ENCODE measurements at places on chromosomes 5 and 9.

DNA sequence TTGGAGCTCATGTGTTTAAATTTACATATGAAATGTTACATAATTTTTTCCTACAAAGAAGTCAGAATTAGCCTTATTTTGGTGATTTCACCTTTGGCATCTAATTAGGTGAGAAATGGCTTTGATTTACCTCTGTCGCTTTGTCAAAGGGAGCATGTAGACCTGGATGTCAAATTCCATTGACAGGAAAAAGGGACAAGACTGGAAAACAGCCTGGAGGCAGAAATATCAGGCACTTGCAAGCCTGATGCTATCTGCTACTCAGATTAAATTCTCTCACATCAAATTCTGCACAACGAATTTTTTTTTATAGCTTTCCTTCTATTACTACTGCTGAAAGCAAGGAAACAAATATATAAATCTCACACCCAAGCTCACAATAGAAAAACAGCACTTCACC lies 54.1 kb upstream of the CTNND2 start:
- DNase-seq, result no peak

DNA sequence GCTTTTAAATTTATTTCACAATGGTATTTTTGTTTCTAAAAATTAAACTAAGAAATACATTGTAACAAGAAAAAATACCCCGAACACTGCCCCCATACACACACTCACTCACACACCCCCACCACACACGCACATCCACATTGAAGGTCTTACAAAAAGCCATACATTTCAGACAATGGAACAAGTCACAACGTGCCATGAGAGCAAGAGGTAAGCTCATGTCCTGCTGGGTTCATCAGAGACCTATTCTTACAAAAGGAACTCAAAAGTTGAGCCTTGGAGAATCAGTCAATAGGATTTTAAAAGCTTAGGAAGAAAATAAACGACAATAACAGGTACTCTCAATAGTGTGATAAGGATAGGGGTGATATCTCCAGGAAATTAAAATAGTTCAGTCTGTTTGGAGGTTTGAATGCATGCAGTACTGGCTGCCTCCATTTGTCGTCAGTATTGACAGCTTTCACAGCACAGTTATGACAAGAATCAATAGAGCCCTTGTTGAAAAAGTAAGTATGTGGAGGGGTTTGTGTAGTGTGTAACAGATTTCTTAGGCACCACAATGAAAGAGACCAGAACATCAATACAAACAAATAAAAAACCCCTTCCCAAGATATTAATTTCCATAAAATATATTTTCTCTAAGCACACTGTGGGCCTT lies 1826.2 kb upstream of the CDH6 start:
- no peak for DNase-seq

- DNase-seq, result no peak
These were observed 134.4 kb downstream of the ERCC6L2 start for GRCh38 chr9:96009690-96010472.

DNA sequence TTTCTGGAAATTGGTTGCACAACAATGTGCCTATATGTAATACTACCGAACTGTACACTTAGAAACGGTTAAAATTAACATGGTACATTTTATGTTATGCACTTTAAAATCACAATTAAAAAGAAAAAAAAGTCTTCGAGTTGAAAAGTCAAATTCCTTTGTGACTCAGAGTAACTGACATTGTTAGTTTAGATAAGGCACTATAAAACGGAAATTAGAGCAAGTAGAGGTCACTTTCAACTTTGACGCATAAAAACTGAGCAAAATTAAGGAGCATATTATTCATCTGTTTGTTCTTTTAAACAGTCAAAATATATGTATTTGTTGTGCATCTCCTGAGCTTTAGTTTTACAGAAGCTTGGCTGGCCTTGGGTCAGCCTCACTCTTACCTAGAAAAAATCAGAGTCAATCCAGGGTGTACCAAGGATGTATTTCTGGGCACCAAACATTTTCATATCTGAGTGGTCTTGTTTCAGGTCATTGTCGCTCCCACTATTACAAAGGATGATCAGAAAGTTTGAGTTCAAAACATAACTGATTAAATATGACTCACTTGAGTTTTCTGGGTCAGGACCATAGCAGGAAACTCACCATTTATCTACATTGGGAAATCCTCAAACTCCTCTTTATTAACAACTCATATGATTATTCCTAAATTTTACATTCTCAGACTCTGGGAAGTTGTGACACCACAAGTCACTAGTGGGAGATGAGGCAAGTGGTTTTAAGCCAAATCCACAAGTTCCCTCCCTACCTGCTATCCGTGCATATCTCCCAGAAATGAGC lies 160.6 kb downstream of the CCDC192 start:
- DNase-seq, result no peak

GRCh38 chr5:137665678-137666460 lies 70.0 kb downstream of the KLHL3 start:
- no peak for DNase-seq

GRCh38 chr9:28976684-28977083 lies 1403.4 kb upstream of the C9orf72 start:
- DNase-seq, result no peak

GRCh38 chr9:121562301-121562700 lies 62.7 kb upstream of the GGTA1 start:
- no peak for DNase-seq

GRCh38 chr5:72244862-72245371 lies 75.1 kb downstream of the MRPS27 start:
- no peak for DNase-seq

DNA sequence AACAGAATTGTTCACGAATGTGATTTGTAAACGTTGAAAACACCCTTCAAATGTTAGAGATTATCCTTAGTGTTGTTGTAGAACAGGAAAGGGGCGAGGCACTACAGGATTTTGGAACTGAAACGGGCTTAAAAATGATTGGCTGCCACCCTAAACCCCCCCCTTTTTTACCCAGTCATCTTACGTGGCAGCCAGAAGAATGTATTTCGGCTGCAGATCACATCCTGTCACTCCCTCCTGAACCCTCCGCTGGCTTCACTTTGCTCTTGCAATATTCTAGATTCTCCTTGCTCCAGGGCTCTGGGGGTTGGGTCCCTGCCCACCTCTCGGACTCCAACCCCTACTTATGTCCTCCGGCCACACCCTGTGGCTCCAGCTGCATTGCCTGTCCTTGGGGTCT lies 13.9 kb upstream of the UNC5A start:
- no peak for DNase-seq

DNA sequence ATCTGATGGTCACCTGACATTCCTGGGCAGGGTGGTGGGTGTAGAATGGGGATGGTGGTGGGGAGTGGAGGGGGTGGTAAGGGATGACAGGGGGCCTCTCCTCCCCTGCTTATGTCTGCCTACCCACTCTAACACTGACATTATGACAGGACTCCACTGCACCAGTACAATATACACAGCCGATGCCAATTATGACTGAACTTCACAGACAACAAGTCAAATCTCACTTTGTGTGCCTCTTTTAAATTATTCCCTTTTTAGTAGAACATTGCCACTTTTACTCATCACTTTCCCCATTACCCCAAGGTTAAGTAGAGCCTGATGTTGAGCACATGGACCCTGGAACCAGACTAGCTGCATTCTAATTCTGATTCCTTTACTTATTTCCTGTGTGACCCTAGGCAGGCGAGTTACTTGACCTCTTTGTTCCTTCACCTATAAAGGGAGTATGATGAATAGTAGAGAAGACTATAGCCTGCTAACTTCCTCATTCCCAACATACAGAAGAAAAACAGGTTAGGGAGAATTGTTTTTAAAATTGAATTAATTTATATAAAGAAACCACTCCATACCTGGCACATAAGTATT lies 464.7 kb downstream of the DMRT2 start:
- DNase-seq, result no peak

- no peak for DNase-seq
These were observed 15.4 kb upstream of the SMIM15 start for GRCh38 chr5:61177716-61178115.

GRCh38 chr9:33250458-33250995 lies 10.6 kb downstream of the SPINK4 start:
- DNase-seq, result no peak

DNA sequence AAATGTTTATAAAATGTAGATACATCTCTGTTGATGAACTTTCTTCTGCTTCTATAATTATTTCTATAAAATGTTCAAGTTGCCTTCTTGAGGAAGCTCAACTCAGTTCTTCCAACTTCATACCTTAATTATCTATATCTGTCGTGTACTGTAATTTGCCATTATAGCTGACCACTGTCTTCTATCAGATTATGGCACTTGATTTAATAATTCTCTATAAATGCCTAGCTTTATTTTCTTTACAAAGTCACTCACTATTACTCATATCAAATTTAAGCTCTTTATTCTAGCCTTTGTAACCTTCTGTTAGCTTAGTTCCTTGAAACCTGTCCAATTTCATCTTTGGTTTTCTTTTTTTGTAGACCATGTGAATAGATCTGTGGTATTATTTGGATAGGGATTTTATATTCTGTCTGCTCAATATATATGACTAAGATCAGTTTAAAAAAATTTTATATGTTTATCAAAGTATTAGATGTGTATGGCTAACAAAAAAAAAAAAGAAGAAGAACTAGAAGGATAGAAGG lies 39.5 kb downstream of the SMC5 start:
- DNase-seq, result no peak

- DNase-seq, result no peak
These were observed 9.8 kb downstream of the SMIM23 start for GRCh38 chr5:171795381-171795780.

DNA sequence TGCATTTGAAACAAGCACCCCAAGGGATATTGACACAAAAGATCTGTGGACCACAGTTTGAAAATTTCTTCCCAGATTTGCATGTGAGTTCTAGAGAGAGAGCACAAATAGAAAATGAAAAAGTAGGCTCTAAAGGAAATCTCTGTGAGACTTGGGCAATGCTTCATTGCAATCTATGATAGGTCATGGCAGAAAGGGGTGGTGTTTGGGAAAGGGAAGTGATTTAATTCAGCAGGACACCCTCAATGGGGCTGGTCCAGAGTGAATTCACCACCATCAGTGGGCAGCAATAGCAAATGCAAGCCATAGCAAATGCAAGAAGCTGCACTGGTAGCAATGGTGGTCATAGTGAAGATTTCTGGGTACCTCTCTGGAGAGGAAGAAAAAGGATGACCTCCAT lies 58.1 kb downstream of the ANKRD55 start:
- no peak for DNase-seq

GRCh38 chr5:123033157-123033671 lies 3.3 kb downstream of the PPIC start:
- DNase-seq, result no peak

DNA sequence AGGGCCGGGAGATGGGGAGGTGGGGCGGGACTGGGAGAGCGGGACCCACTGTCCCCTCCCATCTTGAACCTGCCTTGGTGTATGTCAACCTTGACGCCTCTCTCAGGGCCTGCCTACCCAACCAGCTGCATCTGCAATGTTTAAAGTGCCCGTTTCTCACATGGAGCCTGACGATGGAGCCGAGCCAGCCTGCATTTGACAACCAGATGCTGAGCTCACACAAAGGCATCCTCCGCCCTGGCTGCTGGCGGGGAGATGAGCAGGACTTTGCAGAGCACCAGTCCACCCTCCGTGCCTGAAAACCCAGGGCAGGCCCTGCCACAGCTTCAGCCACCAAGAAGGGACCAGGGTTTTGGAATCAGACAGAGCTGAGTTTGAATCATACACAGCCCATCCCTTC lies 141.1 kb upstream of the SMIM23 start:
- no peak for DNase-seq

GRCh38 chr5:132067451-132067850 lies 6.1 kb upstream of the CSF2 start:
- DNase-seq, result no peak

- DNase-seq, result no peak
These were observed 148.5 kb downstream of the KIAA0825 start for GRCh38 chr5:94469894-94470329.

GRCh38 chr5:139140591-139141071 lies 57.5 kb downstream of the SIL1 start:
- no peak for DNase-seq

- DNase-seq, result peak; percentile 20
These were observed 265.0 kb upstream of the FAM174A start for GRCh38 chr5:100270023-100270771.

GRCh38 chr9:127803507-127804352 lies 1.0 kb downstream of the FPGS start:
- no peak for DNase-seq

- peak; percentile 56 for DNase-seq
These were observed 7.5 kb upstream of the ERAP2 start for GRCh38 chr5:96868603-96869371.

DNA sequence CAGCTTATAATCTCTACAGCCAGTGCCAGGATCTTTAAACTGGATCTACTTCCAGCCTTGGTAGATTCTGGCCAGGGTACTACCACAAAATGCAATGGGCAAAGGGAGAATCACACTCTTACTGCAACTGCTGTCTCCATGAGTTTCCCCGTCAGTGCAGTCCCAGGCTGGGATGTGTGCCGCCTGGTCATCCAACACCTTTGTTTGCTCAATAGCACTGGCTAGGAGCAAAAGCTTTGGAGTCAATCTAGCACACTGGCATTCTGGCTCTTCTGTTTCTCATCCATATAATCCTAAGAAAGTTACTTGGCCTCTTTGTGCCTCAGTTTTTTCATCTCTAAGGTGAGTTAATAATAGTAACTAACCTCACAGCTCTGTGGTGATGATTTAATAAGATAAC lies 96.9 kb downstream of the FBN2 start:
- DNase-seq, result no peak

DNA sequence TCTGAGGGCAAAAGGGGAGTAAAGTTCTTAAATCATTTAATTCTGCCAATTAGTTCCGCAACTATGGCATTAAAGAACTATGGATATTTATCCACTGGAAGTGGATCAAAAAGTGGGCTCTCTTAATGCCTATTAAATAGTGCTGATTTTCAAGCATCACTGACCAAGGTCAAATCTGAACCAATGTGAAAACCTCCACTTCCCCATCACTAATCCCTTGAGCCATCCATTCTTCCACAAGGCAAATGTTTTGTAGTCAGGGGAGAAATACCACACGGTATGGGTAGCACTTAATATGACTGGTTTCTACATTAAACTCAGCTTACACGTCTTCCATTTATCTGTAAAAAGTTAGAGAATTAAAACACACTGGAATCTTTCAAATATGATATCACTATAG lies 57.6 kb downstream of the MLLT3 start:
- DNase-seq, result no peak

- DNase-seq, result no peak
These were observed 210.4 kb upstream of the ELAVL2 start for GRCh38 chr9:24036459-24036858.

GRCh38 chr5:50653946-50654345 lies 12.5 kb upstream of the PARP8 start:
- no peak for DNase-seq

- DNase-seq, result no peak
These were observed 6.5 kb downstream of the TLE1 start for GRCh38 chr9:81682797-81683196.
